ENCODE measurements at places on chromosomes 1 and 21. TPM values are rescaled to one million over a fixed set of nuclear protein-coding genes. Genes with fewer than 3 reads are reported as not detected.
A peak's percentile ranks its signal among the peaks of the same experiment; 100 is the strongest.

Gene DDX20
- 19.6 TPM for total RNA-seq

Gene HSPA6
- total RNA-seq = 0.27 TPM

Gene SPRR4
- total RNA-seq = not detected

Gene AMY1B
- total RNA-seq = not detected

Gene TNFRSF4
- total RNA-seq = not detected

Gene PLA2G2C
- not detected for total RNA-seq

DNA sequence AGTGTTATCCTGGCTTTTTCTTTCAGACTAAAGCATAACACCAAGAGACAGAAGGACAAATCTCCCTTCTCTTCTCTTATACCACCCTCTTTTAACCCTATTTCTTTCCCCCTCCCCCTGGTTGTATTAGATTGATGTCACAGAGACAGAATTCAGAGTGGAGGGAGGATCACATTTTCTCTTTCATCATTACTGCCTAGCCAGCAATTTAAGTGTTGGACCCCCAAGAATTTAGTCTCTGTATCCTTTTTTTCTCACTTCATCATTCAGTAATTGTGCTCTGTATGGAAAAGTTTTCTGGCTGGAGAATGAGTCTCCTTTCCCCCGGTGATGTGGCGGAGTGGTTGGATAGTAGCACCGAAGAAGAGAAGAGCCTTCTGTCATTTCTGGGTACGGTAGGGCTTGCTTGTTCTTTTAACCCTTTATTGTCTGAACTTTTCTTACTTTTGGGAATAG lies 124.8 kb downstream of the CLEC20A start:
- no peak for DNase-seq

DNA sequence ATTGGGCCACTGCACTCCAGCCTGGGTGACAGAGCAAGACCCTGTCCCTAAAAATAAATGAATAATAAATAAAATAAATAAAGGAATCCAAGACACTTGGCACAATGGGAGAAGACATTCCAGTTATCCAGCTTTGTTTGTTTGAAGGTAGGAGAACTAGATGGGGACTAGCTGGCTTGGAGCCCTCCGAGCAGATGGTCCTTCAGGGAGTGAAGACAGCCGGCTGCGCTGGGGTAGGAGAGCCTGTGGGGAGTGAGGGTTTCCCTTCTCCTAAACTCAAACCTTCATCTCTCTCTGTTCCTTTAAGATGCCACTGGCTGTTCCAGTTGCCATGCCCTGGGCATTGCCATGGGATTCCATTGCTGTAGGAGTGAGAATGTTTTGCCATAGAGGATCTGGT lies 120.6 kb downstream of the NAV1 start:
- DNase-seq = peak; percentile 64

DNA sequence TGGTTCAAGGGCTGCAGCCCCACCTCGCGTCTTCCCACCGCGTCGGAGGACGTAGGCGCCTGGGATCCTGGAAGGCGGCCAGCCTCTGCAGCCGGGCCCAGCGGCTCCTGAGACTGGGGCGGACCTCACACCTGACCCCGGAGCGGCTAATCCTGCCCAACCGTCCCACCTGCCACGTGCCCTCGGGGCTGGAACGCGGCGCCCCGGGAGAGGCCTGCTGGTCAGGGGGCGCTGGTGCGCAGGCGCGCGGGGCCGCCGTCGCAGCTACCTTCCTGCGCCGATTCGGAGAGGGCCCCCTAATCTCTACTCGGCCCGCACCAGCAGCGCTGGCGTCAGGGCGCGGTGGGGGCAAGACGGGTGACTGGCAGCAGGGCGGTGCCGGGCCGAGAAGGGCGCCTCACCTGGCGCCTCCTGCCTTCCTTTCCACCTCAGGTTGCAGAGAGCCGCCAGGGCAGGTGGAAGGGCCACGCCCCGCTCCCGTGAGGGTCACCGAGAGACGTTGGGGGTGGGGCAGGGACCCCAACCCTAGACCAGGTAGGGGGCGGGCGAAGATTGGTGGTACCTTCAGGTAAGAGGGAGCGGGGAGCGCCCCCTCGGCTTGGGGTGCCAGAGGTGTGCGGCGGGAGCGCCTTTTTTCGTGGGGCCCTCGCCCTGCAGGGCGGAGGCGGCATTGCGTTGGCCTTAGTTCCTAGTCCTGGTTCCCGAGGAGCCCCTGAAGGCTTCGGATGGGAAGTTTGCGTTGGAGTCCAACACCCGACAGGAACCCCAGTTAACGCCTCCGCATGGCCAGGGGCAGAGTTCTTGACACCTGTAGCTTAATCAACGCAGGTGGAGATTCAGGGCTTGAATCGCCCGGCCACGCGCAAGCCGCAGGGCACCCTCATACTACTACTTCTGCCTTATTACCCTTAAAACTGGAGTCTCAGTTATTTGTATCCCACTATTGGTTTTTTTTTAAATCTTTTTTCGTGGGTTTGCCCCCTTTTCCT lies at the start of gene TDRD5:
Gene TDRD5, plus strand, starts transcription at position 241 of the 989 bp plus-strand sequence. CDS start 784 bp downstream, outside the sequence.
- peak; percentile 8 for DNase-seq

GRCh38 chr1:170261669-170262068 lies 115.9 kb downstream of the NTMT2 start:
- DNase-seq = no peak

DNA sequence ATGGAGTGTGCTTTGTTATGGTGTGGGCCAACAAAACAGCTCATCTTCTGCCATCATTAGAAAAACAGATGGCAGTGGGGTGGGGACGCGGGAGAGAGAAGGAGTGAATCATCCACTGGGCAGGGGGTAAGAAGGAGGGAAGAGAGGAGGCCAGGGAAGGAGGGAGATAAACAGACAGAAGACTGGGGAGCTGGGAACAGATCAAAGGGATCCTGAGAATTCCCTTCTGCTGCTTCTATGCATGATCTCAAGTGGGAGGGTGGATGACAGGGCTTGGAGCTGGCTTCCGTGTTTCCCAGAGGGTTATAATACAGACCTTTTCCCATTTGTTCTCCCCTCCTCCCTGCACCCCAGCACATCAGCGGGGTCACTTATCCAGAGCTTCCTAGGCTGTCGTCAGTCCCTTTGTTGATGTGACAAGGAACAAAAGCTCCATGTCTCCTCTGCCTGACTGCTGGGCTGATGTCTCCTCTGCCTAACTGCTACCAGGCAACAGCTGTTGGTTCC lies 338.6 kb downstream of the PAPPA2 start:
- peak; percentile 76 for DNase-seq

- no peak for DNase-seq
Observed at GRCh38 chr1:67451815-67452214, 21.6 kb upstream of the SERBP1 start.

DNA sequence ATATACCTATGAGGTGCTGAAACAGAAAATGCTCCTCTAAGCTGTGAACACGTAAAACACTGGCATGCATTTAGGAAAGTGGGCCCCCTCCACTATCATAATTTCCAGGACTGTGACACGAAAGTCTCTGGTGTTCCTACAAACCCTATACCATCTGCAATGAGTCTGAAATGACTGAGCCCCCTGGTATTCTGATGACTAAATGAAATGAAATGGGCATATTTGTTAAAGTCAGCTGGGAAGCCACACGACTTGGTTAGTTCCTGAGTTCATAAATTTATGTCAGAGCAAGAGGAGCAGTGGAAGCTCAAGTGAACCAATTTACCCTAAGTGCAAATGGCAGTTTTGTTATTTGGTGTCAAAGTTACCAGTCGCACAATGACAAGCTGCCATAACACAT lies 182.3 kb downstream of the KCTD3 start:
- no peak for DNase-seq

- no peak for DNase-seq
Observed at GRCh38 chr1:231663211-231663792, 36.7 kb downstream of the DISC1 start.

DNA sequence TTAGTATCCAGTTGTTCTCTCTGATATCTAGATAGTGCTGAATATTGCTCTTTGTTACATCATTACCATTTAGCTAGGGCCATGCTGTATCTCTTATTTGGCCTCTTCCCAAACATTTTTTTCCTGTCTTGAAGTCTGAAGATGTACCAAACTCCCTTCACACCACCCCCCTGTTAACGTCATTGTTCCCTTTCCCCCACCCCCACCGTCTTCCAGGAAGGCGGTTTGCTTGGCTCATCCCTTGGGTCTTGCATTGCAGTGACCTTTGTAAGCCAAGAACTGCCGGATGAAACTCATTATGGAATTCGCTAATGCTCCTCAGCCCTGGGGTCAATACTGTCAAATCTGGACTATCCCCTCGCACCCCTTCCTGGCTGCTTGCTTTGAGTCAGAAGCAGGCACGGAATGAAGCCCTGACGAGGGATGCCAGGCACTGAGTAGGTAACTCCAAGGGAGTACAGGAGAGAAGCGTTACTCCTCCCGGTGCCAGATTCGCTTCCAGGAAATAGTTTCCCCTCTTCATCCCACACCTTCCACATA lies 283.1 kb downstream of the TM2D1 start:
- DNase-seq = no peak
